ENCODE measurements at places on chromosomes 4 and X.

GRCh38 chr4:837772-838171 is 11.8 kb upstream of the CPLX1 start:
- no peak for DNase-seq

DNA sequence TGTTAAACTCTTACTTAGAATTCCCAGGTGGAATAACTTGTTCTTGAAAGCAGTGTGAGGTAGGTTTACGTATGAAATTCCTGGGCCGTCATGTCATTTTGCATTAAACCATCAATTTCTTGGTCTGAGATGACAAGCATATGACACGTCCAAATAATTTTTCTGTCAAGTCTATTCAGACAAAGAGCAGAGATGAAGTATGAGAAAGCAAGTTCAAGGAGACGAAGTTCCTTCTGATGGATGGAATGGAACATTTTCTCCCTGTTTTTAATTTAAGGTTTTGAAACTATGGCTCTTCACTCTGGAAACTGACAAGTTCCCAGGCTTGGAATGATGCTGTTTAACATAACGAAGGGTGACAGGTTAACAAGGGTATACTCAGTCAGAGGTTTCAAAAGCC is 252.8 kb upstream of the SFRP2 start:
- DNase-seq: no peak

GRCh38 chrX:24025741-24026403 is 1.1 kb downstream of the KLHL15 start:
- DNase-seq: peak; percentile 58

DNA sequence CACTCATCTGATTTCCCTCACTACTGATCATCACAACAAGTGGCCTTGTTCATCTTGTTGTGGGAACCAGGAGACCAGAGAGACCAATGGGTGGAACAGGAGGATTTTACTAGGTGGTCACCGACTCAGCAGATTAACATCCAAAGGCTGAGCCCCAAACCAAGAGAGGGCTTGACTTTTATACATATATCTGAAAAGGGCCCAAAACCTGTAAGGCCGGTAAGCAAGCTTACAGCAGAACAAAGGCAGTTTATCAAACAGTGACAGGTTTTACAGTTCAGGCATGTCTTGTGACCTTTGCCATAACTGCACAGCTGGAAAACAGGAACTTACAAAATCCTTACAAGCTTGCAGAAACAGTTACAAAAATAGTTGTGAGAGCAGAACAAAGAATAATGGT is 195.9 kb downstream of the OR13H1 start:
- no peak for DNase-seq

GRCh38 chr4:54668014-54668611 is 10.4 kb downstream of the KIT start:
- DNase-seq: no peak

- DNase-seq: no peak
Measured at GRCh38 chr4:87005690-87006425, 71.0 kb downstream of the AFF1 start.

- peak; percentile 85 for DNase-seq
Measured at GRCh38 chr4:88759039-88759894, 61.6 kb upstream of the NAP1L5 start.

DNA sequence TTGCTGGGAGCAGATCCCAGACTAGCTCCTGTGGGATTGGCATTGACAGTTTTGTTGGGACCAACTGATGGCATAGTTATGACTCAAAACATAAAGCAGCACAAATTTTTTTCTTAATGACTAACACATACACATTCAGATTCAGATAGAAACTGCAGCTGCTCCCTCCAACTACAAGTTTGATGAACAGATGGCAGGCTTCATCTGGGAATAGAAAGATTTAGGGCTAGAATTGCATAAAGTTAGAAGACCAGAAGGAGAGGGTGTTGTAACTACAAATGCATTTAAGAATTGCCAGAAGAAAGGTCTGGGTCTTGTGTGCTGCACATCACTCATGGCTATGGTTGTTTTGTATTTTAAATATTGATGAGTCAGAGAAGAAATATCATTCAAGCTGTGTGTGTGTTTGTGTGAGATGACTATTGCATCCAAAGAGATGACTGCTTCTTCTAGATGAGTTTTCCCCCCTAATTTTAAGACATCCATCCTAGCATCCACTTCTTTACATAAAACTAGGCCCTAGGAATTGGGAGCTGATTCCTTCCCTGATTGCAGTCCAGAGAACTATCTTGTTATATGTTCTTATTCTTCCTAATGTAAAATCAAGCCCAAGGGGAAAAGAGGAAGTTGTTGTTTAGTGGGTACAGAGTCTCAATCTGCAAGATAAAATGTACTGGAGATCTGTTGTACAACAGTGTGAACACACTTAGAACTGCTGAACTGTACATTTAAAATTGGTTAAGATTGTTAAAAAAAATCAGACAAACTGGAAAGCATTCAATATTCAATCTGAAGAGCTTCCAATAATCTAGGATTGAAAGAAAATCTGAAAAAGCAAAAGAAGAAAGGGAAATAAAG is 175.1 kb downstream of the PARM1 start:
- DNase-seq: peak; percentile 31

DNA sequence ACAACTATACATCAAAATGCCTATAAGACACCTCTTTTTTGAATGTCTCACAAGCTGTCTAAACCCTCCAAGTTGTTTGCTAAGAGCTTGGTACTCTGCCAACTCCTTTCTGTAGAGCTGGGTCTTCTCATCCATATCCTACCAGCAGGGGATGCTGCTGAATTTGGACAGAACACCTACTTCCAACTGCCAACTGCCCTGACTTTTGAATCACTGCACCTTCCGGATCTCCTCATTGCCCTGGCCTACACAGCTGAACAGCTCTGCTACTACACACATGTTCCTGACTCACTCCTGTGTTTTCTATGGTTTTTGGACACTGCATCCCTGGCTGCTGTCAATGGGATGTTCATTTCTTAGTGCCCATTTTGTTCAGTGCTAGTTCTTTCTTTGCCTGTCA is 18.7 kb downstream of the FAM184B start:
- peak; percentile 13 for DNase-seq

DNA sequence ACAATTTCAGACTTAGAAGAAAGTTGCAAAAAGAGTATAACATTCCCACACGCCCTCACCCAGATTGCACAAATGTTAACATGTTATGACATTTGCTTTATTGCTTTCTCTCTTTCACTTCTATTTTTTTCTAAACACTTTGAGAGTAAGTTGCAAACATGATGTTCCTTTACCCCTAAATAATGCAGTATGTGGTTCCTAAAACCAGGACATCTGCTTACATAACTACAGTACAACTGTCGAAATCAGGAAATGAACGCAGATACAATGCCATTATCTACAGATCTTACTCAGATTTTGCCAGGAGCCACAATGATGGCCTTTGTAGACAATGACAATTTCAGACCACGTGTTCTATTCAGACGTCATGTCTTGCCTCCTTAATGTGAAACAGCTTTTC is 22.4 kb downstream of the SH3TC1 start:
- DNase-seq: peak; percentile 24

- DNase-seq: no peak
Measured at GRCh38 chr4:61445374-61446063, 245.4 kb downstream of the ADGRL3 start.

- no peak for DNase-seq
Measured at GRCh38 chrX:23792861-23793553, 10.0 kb downstream of the SAT1 start.

- DNase-seq: no peak
Measured at GRCh38 chrX:54043541-54044125, 640 bp downstream of the PHF8 start.

- no peak for DNase-seq
Measured at GRCh38 chr4:183106839-183107238, 7.8 kb downstream of the WWC2 start.

DNA sequence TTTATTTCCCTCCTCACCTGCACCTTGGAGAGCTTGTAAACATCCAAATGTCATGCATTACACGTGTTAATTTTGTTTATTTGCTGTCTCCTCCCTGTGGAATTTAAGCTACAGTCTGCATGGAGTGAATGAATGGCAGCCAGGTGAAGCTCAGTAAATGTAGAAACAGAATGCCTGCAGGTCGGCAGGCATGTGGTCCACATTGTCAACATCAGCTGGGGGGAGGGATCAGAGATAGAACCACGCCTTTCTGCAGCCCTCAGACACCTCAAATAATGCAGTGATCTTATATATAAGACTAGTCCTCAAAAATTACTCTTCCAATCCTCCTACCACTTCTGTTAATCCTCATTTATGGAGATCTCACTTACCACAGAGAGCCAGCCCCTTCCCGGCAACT is 131.2 kb upstream of the KIT start:
- no peak for DNase-seq

GRCh38 chr4:38192516-38192915 is 232.3 kb downstream of the PTTG2 start:
- no peak for DNase-seq

- DNase-seq: no peak
Measured at GRCh38 chrX:105121186-105121585, 99.3 kb downstream of the TEX13A start.

DNA sequence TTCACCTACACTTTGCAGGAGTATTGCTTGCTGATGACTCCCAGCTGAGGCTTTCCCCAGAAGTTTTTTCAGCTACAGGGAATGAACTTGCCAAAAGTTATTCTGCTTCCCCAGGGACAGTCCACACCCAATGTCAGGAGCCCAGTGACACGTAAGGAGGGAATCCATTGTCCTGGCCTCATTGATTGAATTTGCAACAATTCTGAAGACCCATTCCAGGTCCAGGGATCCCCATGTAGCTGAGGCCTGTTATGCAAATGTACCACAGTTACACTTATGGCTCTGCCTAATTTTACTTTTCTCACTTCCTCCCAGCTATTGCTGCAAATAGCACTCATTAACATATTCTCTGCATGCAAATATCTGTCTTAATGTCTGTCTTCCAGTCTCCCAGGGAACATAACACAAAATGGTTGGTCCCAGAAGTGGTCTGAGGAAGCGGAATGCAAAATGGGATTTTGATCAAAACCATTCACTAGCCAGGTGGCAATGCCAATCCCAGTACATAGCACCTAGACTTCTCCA is 113.7 kb upstream of the ACTRT1 start:
- no peak for DNase-seq

- DNase-seq: peak; percentile 84
Measured at GRCh38 chr4:123631786-123632692, 235.4 kb downstream of the SPRY1 start.

DNA sequence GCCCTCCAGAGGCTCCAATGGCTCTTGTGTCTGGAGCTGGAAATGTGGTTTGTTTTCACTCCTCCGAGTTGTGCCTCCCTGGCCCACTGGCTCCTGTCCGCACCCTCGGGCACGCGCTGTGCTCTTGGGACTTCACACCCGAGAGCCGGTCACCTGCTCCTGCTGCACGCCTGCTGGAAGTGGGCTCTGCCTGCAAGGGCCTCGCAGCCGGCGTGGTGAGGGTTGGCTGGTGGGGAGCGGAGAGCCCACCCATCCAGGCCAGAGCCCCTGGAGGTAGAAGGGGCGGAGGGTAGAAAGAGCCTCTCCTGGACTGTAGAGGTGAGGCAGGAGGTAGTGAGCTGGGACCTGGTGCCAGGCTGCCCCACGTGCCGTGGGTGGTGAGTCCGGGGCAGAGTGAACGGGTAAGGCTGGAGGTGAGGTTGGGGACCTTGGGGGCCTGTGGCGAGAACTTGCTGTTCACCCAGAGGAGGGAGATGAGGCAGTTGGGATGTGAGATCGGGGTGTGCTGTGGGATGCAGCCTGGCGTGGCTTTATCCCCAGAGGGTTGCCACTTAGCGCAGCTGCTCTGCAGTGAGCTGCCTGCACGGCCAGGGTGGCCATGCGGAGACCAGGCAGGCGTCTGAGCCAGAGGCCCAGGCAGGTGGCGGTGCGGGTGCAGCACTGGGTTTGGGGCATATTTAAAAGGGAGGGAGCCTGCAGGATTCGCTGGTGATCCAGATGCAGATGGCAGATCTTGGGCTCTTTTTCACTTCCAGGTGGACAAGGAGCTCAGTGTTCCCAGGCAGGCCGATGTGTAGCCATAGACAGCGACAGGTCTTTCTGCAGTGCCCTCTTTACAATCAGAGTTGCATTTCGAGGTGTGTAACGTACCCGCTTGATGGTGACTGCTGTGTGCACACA is 48.8 kb downstream of the PCGF3 start:
- DNase-seq: no peak

DNA sequence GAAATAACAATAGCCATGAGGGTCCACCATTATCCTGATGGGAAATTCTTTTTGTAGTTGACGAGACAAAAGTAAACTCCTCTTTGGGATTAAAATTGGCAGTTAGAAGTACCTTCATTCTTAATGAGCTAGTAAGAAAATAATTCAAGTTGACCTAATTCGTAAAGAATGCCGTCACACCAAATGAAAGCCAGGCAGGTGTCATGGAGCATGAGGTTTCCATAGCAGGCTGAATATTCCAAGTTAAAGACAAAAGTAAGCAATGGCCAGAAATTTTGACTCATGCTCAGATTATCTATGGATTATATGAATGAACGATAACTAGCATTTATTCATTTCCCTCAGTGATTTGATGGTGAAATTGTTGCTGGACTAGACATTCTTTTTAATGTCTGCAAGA is 192.2 kb upstream of the FAT1 start:
- no peak for DNase-seq

DNA sequence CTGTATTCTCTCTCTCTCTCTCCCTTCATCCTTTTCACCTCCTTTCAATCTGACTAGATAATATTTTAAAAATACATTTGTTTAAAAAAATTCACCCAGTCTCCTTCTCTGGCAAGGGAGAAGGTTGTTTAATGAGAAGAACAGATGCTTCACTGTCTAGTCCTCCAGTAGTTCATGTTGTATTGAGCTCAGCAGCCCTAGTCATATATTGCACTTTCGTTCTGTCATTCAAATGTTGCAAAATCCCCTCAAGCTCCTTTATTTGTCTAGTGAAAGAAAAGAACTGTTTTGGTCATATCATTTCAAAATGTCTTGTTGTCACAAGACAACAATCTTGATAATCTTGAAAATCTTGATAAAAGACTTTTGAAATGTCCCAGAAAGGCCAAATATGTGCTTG is 248.0 kb downstream of the GALNTL6 start:
- no peak for DNase-seq

GRCh38 chrX:55028040-55028439 is 2.7 kb downstream of the ALAS2 start:
- no peak for DNase-seq

DNA sequence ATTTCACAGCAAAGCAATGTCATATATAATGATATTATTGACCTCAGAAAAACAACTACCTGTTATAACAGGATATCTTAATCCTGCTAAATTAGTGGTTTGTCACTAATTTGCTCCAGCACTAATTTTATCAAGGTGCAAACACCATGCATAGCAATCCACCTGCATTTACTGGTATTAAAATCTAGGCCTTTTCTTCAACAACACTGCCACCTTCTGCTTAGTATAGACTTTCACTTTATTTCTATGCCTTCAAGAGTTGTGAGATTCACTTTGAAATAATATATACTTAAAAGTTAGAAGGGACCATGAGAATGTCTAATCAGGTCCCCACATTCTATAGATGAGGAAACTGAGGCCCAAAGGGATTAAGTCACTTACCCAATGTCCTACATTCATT is 82.1 kb upstream of the IQCM start:
- no peak for DNase-seq

GRCh38 chr4:77617203-77617602 is 11.6 kb downstream of the CXCL13 start:
- DNase-seq: peak; percentile 37
